NCI-H1105 (cell line): ENCODE measurements at places on chromosomes 1 and 21.

GRCh38 chr1:171919891-171920887 lies 78.9 kb downstream of the DNM3 start:
- DNase-seq = no peak

- no peak for DNase-seq
Observed at GRCh38 chr1:39489567-39490239, 1.7 kb upstream of the BMP8A start.

- DNase-seq = no peak
Observed at GRCh38 chr1:92832537-92833114, 786 bp downstream of the RPL5 start.

- no peak for DNase-seq
Observed at GRCh38 chr21:34499116-34499515, 12.9 kb downstream of the KCNE1 start.

DNA sequence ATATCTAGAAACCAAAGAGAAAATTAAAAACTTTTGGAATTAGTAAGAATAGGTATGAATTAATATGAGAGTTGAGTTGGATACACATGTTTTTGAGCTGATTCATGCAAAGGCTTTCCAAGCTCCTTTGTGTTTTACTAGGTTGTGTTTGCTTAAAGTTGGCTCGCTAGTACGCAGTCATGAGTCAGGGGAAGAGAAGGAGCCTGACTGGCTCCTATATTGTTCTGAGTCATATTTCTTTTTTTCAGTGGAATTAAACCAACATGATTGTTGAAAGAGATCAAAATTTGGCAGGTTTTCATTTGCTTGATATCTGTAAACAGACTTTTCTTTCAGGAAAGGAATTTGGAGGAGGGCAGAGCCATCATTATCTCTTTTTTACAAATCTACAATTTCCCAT lies 66.7 kb downstream of the MAGI3 start:
- DNase-seq = no peak

GRCh38 chr1:239061770-239062169 lies 324.6 kb upstream of the CHRM3 start:
- DNase-seq = no peak

- DNase-seq = peak; percentile 26
Observed at GRCh38 chr1:75338616-75339483, 204.7 kb downstream of the LHX8 start.

GRCh38 chr1:185663771-185664296 lies 70.4 kb upstream of the HMCN1 start:
- no peak for DNase-seq

DNA sequence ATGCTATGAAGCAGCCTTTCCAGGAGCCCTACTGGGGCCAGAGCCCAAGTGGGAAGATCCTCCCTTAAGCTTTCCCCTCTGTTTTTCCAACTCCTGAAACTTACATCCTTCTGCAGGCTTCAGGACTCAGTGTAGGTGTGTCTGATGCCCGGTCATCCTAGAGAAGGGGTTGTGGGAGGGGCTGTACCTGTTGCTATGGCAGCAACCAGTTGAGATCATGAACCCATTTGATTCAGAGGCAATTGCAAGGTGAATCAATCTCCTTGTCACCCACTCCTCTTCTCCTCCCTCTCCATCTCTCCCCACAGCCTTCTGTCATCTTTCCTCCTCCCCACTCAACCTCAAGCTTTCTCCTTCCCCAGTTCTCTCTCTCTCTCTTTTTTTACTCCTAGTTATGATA lies 151.8 kb downstream of the CACNA1E start:
- no peak for DNase-seq

- DNase-seq = no peak
Observed at GRCh38 chr1:115219927-115220326, 118.1 kb downstream of the NGF start.

DNA sequence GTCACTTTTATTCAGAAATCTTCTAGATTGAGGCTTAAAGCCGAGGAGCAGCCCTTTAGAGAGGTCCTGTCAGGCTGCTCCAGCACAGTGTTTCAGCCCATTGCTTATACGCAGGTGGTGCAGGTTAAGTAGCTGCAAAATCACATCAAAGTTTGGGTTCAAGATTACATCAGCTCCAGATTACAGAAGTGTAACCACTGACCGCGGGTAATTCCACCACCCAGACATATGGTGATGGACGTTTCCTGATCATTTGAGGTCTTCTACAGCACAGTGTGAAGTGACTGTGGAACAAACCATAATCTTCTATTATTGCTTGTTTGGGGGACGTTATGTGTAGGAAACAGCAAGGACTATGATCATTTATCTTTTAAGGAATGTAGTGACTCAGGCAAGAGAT lies 11.8 kb downstream of the C1orf115 start:
- no peak for DNase-seq

DNA sequence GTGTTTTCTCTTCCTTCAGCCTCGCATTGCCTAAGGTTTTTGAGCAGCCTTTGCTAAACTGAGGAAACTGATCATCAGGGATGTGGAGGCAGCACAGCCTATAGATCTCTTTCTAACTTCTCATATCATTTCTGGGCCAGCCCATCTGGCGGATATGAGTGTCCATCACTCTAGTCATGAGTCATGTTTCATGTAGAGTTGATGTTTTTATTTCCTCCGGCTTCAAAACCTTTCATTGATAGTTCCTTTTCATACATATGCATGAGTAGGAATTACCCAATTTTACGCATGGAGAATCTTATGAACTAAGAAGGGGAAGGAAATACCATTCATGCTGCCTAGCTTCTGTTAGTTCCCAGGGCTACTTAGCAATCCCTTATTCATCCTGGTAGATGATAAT lies 66.3 kb downstream of the SPATA46 start:
- no peak for DNase-seq

DNA sequence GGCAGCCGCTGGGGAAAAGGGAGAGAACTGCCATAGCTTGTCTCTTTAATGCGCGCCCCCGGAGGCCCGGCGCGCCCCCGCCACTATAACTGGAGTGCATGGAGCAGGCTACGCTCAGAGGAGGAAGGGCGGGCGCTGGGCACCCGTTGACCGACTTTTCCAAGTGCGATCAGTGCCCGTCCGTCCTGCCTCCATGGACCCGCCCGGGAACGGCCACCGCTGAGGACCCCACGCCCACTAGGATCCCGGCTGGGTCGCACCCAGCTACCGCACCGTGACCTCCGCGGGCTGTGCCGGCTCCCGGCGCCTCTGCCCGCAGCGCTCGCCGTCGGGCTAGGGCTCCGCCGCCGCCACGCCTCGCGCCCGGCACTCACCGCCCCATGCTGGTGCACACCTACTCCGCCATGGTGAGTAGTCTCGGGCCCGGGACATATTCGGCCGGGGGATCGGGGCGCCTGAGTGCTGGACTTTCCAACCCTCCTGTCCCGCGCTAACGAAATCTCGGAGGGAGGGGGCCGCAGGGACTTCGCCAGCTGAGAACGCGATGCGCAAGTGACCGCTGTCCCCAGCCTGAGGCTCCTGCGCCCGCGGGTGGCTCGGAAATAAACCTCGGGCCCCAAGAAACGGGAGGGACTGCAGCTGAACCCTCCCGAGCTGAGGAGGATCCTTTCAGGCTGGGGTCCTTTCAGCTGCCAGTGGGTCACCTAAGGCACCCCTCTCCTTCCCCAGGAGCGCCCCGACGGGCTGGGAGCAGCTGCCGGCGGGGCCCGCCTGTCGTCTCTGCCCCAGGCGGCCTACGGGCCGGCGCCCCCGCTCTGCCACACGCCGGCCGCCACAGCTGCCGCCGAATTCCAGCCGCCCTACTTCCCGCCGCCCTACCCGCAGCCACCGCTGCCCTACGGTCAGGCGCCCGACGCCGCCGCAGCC lies at the start of gene TFAP2E:
TSS of gene TFAP2E (plus strand) at position 117 of the 927 bp plus-strand sequence. CDS start at position 381, 264 bp downstream.
- DNase-seq = peak; percentile 30

DNA sequence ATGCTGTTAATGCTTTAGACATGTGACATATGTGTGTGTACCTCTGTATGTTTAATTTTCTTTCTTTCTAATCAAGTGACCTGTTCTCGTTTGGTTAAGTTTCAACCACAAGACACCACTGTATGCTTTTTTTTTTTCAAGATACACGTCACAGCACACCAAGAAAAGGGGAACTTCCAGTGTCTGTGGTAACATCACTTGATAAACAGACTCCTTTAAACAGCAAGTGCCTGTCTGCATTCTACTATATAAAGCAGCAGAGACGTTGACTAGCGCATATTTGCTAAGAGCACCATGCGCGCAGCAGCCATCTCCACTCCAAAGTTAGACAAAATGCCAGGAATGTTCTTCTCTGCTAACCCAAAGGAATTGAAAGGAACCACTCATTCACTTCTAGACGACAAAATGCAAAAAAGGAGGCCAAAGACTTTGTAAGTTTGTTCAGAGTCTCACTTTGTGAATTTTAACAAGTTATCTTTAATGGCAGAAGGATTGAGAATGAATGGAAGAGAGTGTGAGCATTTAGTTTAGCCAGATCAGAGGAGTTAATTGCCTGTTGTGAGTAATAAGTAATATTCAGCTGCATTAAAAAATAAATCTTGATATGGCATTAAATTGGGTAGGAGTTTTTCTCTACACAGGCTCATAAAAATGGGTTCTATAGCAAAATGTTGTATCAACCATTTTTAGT lies at the start of gene RGS1:
TSS of gene RGS1 (plus strand) at position 275 of the 691 bp plus-strand sequence. CDS start at position 295, 20 bp downstream.
- no peak for DNase-seq

GRCh38 chr1:166900987-166901386 lies 24.9 kb upstream of the TADA1 start:
- no peak for DNase-seq

DNA sequence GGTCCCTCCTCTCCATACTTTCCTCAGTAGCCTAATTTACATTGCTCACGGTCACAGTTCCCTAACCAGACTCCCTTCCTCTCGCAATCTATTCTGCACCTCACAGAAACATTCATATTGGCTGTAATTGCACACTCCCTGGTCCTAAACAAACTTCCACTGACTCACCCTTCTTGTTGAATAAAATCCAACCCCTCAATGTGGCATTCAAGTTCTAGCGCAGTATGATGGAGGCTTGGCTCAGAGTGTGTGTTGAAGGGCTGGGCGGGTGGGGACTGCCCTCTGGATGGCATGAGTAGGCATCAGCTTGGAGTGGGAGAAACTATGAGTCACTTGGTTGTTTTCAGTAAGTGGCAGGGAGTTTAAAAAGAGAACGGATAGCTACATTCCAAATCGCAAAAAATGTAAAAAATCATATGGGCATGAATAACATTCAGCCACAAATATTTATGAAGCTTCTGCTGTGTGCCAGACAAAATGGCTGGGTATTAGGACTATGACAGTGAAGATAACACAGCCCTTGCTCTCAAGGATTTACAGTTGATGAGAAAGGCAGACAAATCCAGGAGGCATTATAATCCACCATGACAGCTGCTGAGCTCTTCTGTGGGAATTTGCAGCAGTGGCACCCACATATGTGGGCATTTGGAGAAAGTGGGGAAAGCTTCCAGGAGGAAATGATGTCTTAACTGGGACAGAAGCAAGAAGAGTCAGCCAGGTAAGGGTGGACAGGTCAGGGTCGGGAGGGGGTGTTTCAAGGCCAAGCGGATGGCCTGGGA lies 42.2 kb upstream of the LYST start:
- no peak for DNase-seq
